ENCODE measurements at places on chromosomes 7 and 10.

- peak; percentile 26 for DNase-seq
Measured at GRCh38 chr7:4610768-4611467, 71.2 kb upstream of the FOXK1 start.

DNA sequence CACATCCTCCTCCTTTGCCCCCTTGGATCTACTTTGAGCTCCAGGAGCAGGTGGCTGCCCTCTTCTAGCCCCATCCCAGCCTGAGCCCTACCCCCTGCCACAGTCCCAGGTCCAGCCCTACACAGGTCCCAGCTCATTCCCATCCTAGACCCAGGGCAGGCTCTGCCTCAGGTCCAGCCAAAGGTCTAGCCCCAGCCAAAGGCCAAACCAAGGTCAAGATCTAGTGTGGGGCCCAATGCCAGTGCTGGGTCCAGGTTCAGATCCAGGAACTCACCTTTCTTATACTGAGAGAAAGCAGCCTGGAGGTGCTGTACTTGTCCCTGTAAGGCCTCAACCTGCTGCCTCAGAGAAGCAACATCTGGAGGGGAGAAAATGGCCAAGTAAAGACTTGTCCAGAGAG lies 8.5 kb downstream of the SFTPD start:
- DNase-seq, result no peak

GRCh38 chr7:141550386-141551093 lies 670 bp upstream of the AGK start:
- DNase-seq, result no peak

GRCh38 chr10:92180399-92180798 lies 110.5 kb downstream of the CPEB3 start:
- no peak for DNase-seq

- DNase-seq, result no peak
Measured at GRCh38 chr7:71595176-71595575, 463.2 kb downstream of the GALNT17 start.

GRCh38 chr7:94398841-94399240 lies 4.1 kb downstream of the COL1A2 start:
- no peak for DNase-seq

GRCh38 chr7:27101171-27101956 lies 1.1 kb downstream of the HOXA2 start:
- no peak for DNase-seq
